ENCODE measurements at places on chromosomes 13 and 19.

DNA sequence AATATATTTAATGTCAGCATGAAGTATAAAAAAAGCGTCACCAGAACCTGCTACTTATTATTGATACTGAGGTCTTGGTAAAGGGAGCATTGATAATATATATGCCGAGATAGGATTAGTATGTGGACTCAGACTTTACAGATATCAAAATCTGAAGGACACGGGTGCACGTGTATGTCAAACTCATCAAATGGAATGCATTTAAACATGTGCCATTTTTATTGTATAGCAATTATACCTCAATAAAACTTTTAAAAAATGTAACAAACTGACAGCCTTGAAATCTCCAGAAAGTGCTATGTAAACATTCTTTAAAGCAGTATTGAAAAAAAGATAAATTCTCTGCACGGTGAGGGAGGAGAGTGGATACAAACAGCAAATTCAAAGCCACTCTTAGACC, 157.9 kb downstream of the RNF17 start:
- DNase-seq = no peak

- no peak for DNase-seq
These were observed 127.9 kb downstream of the SLITRK6 start for GRCh38 chr13:85671336-85671735.

- DNase-seq = no peak
These were observed 184.1 kb downstream of the ZNF536 start for GRCh38 chr19:30556230-30556711.

DNA sequence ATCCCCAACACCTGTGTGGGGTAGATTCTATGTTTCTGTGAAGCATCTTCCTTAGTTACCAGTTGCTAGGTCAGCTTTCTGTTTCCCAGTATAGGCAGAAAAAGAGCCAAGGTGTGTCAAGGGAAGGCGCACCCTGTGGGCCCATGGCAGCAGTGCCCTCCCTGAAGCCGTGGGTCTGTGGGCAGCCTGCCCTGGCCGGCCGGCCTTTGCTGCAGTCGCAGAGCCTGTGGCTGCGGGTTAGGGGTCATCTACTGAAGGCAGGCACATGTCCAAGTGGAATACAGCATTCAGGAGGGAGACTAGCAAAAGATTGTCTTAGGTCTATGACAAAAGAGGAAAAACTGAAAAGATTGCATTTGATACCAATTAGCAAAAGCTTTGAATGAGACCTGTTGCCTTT, 214.0 kb downstream of the IRS2 start:
- DNase-seq = no peak

- peak; percentile 65 for DNase-seq
These were observed 73.1 kb downstream of the TNFSF13B start for GRCh38 chr13:108342369-108343289.

DNA sequence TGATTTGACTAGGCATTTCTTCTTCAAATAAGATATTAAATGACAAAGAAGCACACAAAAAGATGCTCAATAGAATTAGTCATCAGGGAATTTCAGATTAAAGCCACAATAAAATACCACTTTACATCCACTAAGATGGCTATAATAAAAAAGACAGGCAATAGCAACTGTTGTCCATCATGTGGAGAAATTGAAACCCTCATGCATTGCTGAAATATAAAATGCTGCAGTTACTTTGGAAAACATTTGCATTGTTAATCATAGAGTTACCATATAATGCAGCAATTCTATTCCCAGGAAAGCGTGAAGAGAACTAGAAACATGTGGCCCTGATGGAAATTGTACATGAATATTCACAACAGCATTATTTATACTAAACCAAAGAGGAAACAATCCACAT, 605.5 kb upstream of the SLITRK1 start:
- no peak for DNase-seq

- DNase-seq = peak; percentile 48
These were observed 79.3 kb upstream of the TEX29 start for GRCh38 chr13:111241006-111241755.

- no peak for DNase-seq
These were observed 21.2 kb upstream of the RNASEH2B start for GRCh38 chr13:50888362-50888761.

DNA sequence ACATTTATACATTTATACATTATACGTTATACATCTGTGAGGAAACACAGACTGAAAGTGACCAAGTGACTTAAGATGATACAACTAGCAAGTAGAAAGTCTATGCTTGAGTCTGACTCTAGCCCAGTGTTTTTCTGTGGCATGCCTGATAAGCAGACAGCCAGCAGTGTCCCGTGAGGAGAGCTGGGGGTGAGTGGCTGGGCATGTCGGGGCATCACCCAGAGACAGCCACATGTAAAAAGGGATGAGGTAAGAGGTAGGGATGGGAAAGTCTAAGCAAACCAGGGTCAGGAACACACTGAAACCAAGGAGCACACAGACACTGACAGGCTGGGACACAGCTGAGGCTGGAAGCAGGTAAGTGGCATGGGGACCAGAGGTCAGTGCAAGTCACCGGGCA, 333.2 kb downstream of the FOXO1 start:
- peak; percentile 33 for DNase-seq

DNA sequence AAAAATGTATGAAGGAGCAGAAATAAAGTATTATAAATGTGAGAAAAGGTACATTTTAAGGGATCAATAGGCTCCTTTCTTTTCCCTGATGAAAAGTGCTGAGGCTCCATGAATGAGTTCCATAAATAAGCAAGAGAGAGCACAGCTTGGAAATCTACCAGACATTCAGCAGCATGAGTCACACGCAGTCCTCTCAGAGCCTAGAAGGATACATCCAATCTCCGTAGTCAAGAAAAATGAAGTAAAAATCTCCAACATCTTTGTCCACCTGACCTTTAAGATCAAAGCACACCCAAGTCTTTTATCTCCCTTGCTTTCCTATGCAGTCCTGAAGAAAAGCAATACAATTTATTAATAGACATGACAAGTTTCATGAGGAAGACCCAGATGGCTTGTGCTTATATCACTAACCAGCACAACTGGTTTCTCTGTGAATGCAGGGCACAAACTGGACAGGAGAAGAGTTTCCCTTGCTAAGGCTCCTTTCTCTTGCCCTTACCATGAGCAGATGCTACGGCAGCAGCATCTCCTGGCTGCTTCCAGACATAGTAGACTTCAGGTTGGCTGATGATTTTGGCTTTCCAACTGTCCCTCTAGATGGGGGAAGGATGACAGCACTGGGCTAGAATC, 730.8 kb downstream of the EFNB2 start:
- DNase-seq = peak; percentile 80

GRCh38 chr19:18850471-18851375, 19.0 kb downstream of the UPF1 start:
- no peak for DNase-seq

- DNase-seq = peak; percentile 97
These were observed at the start of gene ZNF229 for GRCh38 chr19:44447916-44448674. Gene ZNF229 (minus strand): TSS chr19:44448472. CDS start chr19:44442847, 5,625 bp downstream.

DNA sequence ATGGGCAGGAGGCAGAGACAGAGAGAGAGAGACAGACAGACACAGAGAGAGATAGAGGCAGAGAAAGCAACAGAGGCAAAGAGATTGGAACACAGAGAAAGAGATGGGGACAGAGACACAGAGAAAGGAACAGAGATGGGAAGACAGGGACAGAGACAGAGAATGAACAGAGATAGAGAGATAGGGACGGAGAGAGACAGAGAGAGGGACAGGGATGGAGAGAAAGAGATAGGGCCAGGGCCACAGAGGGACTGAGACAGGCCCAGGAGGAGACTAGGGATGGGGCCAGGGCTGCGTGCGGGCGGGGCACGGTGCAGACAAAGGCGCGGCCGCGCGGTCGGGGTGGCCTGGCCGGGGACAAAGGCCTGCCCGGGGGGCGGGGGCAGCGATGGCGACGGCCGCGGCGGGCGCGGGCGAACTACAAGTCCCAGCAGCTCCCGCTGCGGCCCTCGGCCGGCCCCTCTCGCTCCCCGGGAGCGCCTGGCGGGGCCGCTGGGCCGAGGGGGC, at the start of gene ZNF358:
TSS of gene ZNF358 (plus strand) at position 459 of the 507 bp plus-strand sequence. CDS start 3,140 bp downstream, outside the sequence.
- peak; percentile 90 for DNase-seq

- peak; percentile 59 for DNase-seq
These were observed 820 bp downstream of the EID2 start for GRCh38 chr19:39539165-39539517.

DNA sequence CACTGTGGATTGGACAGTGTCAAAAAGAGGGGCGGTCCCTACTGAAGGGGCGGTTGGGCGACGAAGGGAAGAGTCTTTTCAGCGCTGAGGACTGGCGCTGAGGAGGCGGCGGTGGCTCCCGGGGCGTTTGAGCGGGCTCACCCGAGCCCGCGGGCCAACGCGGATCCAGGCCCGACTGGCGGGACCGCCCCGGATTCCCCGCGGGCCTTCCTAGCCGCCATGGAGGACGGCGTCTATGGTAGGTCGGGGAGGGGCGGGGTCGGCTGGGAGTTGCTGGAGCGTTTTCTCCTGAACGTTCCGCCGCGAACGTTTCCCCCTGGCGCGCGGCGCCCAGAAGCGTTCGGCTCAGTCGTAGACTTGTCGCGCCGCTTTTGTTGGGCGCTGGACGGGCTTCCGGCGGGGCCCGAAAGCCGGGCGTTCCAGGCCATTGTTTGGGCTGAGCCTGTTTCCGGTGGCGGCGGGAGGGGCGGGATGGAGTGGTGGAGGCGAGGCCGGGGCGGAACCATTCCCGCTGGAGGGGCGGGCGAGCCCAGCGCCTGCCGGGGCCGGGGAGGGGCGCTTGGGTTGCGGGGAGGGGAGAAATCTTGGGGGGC, at the start of gene CYTH2:
TSS of gene CYTH2 (plus strand) at position 81 of the 593 bp plus-strand sequence. CDS start at position 220, 139 bp downstream.
- DNase-seq = peak; percentile 95

DNA sequence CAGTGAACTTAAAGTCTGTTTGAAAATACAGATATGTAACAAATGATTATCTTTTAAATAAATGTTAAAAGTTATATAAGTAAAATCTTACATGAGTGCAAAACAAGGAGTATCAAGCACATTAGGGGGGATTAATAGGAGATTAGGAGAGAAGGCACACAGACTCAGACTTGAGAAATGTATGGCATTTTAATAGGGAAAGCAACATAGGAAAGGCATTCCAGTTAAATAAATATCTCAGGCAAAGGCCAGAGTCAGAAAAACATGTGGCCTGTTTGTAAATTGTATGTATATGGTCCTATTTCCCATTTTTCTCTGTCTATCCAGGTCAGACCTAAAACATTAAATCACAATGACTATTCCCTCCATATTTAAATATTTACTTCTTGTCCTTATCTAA, 462.7 kb downstream of the GPC6 start:
- DNase-seq = peak; percentile 21

- no peak for DNase-seq
These were observed 358.9 kb downstream of the ITGBL1 start for GRCh38 chr13:101811284-101811839.

- no peak for DNase-seq
These were observed 9.7 kb upstream of the CEBPA start for GRCh38 chr19:33312065-33312464.

GRCh38 chr13:32432856-32433255, 4.9 kb upstream of the N4BP2L1 start:
- DNase-seq = no peak

- no peak for DNase-seq
These were observed 2.2 kb downstream of the PNMA8B start for GRCh38 chr19:46493236-46494145.

DNA sequence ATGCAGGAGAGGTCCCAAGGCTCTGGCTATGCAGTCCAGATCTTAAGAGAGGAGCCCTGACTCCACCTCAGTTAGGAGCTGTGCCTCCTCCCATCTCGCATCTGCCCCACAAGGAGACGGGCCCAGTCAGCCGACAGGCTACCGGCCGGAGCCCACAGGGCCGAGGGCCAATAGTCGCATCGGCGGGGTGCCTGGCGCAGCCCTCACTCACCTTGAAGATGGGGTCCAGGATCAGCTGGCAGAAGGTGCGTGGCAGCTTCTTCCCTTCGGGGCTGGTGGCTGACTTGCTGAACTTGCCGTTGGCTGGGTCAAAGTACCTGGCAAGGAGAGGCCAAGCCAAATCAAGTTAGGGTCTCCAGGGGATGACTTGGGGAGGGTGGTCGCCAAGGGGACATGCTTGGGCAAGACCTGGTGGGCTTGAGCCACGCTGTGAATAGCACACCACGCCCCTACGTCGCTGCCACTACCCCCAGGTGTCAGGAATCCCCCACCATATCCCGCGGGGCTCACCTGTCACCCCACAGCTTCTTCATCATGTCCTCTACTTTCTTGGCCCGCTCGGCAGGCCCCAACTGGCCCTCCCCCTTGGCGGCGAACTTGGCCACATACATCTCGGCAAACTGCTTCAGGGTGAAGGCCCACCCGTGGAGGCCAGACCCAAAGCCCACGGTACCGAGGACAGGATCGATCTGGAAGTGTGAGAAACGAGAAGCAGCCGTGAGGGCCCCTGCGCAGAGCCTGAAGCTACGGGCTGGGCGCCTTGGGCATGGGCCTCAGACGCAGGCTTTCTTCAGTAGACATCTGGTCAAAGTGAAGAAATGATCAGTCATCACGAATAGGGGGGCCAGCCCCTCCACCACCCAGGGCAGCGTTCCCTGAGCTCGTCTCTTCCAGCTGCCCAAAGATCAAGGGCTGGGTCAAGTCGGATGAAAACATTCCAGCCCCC, 3.3 kb downstream of the EEF2 start:
- DNase-seq = no peak

- no peak for DNase-seq
These were observed 9.9 kb downstream of the LRFN1 start for GRCh38 chr19:39310558-39311311.

GRCh38 chr13:97798171-97798821, 155.2 kb upstream of the IPO5 start:
- DNase-seq = no peak

GRCh38 chr13:78198821-78199220, 280.2 kb upstream of the EDNRB start:
- DNase-seq = no peak

- DNase-seq = no peak
These were observed 1.1 kb downstream of the NUDT19 start for GRCh38 chr19:32692727-32693061.

- DNase-seq = no peak
These were observed 291.6 kb upstream of the ARGLU1 start for GRCh38 chr13:106859533-106859904.

Data from astrocyte of the hippocampus (primary cell).